ENCODE measurements at places on chromosomes 2 and 18.

- H3K27ac ChIP-seq = no peak overlapping the region
- no peak for DNase-seq
- no peaks in the 10 kb centered on the region for H3K36me3 ChIP-seq
- H3K4me1 ChIP-seq = no peaks in the 10 kb centered on the region
- no peak overlapping the region for H3K4me3 ChIP-seq
Measured at GRCh38 chr2:188570370-188570769, 278.7 kb downstream of the GULP1 start.

GRCh38 chr2:178233428-178233827 is 39.1 kb downstream of the OSBPL6 start:
- H3K4me1 ChIP-seq = no peaks in the 10 kb centered on the region
- no peak overlapping the region for H3K27ac ChIP-seq
- no peak for DNase-seq
- H3K36me3 ChIP-seq = no peaks in the 10 kb centered on the region

- H3K4me1 ChIP-seq = no peaks in the 10 kb centered on the region
- no peak overlapping the region for H3K4me3 ChIP-seq
- no peaks in the 10 kb centered on the region for H3K27me3 ChIP-seq
Measured at GRCh38 chr2:46045888-46046287, 251.3 kb upstream of the EPAS1 start.

DNA sequence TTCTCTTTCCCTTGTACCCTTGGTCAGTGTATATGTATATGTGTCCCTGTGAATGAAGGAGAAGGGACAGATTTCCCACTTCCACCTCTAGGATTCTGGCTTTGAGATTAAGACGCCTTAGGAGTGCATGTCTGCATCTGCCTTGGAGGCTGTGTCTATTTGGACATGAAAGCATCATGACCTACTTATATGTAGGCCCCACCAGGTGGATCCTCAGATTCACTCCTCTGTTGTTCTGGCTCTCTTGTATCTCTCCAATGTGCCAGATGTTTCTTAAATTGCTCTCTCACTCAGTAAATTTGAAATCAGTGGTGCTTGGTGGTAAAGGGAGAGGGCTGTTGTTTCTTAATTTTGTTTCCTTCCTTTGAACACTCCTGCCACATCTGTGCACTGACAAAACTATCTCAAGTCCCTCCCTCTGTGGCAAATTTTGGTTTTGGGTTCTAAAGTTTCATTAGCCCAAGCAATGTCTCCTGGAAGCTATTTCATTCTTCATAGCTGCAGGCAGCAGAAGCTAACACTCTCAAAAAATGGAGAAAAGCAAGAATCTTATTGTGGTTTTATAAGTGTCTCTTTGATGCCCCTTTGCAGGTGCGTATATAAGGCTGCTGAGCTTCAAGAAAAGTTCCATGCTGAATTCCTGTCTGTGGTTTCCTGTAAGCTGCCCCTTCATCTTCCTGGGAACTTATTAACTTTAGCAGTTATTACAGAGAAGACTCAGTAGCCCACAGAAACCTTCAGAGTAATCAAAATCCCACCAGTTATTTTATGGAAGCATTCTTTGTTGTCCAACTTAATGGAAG is 179.7 kb upstream of the SETBP1 start:
- no peak overlapping the region for H3K27ac ChIP-seq
- no peaks in the 10 kb centered on the region for H3K36me3 ChIP-seq
- H3K27me3 ChIP-seq = no peaks in the 10 kb centered on the region
- DNase-seq = no peak
- H3K4me1 ChIP-seq = no peaks in the 10 kb centered on the region

DNA sequence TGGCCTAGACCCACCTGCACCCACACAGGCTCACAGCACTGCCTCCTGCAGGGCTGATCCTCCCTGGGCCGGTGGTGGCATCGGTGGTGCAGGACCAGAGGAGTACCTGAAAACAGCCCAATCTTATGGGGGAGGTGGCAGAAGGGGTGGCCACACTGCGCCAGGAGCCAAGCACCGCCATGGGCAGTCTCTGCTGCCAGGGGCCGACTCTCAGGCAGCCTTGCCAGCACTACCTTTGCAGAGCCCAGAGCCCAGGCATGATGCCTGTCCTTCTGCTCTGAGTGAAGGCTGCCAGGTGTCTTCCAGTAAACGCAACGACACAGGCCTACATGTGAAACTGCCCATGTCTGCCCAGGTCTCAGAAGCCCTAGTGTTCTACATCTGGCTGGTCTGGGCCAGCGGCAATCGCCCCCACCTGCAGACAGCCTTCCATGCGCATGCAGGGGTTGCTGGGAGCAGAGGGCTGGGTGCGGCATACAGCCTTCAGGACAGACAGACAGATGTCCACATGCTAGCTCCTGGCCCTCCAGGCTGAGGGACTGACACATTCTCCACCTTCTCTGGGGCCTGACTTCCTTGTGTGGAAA is 6.8 kb downstream of the HS6ST1 start:
- no peak for DNase-seq
- H3K4me3 ChIP-seq = no peak overlapping the region
- H3K4me1 ChIP-seq = peaks cover 2% of the 10 kb centered on the region
- no peaks in the 10 kb centered on the region for H3K36me3 ChIP-seq
- no peak overlapping the region for H3K27ac ChIP-seq

DNA sequence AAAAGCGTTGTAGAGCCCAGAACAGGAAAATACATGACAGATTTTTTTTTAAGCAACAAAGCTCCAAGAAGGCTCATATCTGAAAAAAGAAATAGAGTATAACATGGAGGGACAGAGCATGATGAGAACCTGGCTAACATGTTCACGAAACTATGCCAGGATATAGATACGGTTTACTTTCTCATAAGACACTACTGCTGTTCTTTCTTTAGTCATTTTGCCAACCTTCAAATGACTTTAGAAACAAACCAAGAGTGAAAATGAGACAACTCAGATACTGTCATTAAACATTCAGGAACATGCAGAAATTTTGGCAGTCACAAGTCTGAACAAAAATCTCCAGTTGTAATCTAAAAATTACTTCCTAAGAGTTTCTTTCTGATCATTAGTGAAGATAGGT is 14.3 kb downstream of the LPIN2 start:
- H3K36me3 ChIP-seq = no peaks in the 10 kb centered on the region
- no peaks in the 10 kb centered on the region for H3K4me1 ChIP-seq
- DNase-seq = no peak
- peak overlapping the region; percentile 49 for H3K27ac ChIP-seq
- H3K4me3 ChIP-seq = no peak overlapping the region
- H3K27me3 ChIP-seq = no peaks in the 10 kb centered on the region

DNA sequence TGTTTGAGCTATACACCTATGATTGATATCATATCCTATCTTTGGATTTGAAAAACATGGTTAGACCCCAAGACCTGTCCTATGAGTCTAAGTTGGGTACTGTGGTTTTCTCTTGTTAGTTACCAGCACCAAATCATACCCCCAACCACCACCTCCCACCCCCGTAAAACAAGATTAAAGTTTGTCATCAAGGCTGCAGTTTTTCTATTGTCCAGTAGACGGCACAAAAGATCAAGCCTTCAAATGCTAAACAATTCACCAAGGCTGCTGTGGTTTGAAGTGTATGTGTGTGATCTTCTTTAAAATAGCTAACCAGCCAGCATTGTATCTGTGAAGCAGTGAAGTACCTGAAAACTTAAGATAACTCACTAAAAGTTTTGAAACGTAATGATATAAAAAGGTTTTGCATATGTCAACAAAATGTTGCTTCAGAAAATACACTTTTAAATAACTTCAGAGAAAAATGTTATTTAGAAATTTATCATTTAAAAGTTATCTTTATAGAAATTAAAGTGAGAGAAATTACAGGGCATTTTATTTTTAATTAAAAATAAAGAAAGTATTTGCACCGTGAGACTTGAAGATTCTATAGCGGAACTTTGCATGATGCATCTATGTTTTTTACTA is 5.8 kb upstream of the MEIS1 start:
- H3K4me1 ChIP-seq = no peaks in the 10 kb centered on the region
- H3K27ac ChIP-seq = peak overlapping the region; percentile 100
- no peaks in the 10 kb centered on the region for H3K27me3 ChIP-seq
- peak; percentile 50 for DNase-seq
- H3K36me3 ChIP-seq = no peaks in the 10 kb centered on the region
- H3K4me3 ChIP-seq = no peak overlapping the region

- no peak overlapping the region for H3K27ac ChIP-seq
- no peak for DNase-seq
- H3K4me3 ChIP-seq = no peak overlapping the region
- no peaks in the 10 kb centered on the region for H3K27me3 ChIP-seq
Measured at GRCh38 chr2:119753041-119753929, 6.4 kb upstream of the PTPN4 start.

DNA sequence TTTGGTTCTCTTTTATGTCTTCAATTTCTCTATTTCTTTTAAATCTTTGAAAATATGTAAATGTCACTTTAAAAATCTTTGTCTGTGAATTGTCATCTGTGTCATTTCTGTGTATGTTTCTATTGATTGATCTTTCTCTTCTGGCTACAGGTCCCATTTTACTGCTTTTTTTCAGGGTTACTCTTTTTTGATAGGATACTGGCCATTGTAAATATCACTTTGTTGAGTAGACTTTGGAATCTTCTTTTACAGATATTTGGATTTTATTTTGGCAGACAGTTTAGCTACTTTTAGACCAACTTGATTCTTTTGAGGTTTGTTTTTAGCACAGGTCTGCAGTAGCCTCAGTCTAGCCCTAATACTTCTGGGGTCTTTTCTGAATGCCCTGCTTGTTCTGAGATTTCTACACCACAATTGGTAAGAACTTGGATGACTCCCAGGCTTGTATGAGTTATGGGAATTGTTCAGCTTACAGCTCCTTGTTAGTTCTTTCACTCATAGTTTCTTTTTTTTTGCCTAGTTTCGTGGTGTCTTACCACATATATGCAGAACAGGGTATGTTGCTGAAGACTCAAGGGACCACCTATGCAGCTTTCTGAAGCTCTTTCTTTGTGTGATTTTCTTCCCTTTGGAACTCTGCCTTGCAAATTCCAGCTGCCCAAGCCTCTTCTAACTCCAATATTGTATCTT is 122.2 kb downstream of the QPCT start:
- no peak overlapping the region for H3K27ac ChIP-seq
- no peak overlapping the region for H3K4me3 ChIP-seq
- no peaks in the 10 kb centered on the region for H3K36me3 ChIP-seq

DNA sequence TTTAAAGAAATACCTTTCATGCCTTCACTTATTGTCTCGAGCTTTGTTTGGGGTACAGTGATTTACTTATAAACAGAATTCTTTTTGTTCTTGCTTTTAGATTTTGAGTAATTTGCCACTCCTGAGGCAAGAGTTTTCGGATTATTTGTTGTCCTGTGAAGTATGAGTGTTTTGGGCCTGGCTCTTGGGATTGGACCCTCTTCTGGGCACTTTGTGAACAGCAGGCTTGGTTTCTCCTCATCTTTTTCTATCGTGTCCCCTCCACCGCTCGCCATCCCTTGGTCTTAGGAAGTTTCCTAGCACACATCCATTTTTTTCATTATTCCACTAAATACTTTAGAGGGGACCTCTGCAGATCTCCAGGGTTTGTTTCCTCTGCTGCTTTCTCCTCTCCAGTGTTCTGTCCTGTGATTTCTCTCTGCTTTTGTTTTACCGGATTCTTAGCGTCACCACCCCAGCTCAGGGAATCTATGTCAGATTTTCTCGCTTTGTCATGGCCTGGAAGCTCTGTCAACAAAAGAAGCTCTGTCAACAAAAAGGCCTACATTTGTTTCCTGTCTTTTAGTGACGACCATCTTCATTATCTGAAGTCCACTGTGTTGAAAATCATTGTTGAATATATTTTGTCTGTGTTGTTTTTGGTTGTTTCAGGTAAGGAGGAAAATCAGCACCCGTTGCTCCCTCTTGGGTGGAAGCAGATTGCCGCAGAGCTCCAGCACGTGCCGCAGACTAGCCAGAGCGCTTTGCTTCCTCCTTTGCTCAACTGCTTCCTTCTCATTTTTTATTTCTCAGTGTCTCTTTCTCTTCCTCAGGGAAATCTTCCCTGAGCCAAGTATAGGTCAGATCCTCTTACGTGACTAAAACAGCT is 27.8 kb downstream of the ANKRD62 start:
- no peak for DNase-seq
- no peaks in the 10 kb centered on the region for H3K27me3 ChIP-seq
- no peaks in the 10 kb centered on the region for H3K36me3 ChIP-seq
- no peak overlapping the region for H3K4me3 ChIP-seq
- no peaks in the 10 kb centered on the region for H3K4me1 ChIP-seq

DNA sequence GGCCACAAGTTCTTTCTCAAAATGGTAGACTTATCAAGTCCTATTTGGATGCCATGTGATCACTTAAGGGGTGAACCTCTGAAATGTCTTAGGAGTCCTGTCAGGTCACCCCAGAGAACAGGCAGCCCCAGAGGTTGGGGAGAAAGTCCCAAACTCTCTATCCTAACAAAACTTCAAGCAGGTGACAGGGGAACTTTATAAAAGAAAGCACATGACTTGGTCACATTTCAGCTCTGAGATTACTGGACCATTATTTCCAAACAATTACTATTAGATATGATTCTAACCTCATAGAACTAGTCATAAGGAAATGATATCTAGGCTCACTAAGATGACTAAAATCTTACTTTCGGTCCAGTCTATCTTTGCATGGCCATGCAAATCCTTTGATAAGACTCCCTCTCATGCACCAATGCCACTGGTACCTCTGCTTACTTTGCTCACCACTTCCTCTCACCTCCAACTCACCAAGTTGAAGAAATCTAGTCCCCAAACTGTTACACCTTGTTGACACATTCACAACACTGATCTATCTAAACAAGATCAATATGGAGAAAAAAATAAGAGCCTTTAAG is 107.0 kb downstream of the GALNT14 start:
- H3K4me1 ChIP-seq = no peaks in the 10 kb centered on the region
- H3K36me3 ChIP-seq = no peaks in the 10 kb centered on the region
- no peak for DNase-seq
- no peak overlapping the region for H3K27ac ChIP-seq

GRCh38 chr2:191049728-191050639 is 36.0 kb upstream of the STAT1 start:
- DNase-seq = no peak
- H3K4me1 ChIP-seq = no peaks in the 10 kb centered on the region
- H3K27ac ChIP-seq = no peak overlapping the region
- H3K36me3 ChIP-seq = no peaks in the 10 kb centered on the region
- no peak overlapping the region for H3K4me3 ChIP-seq
- no peaks in the 10 kb centered on the region for H3K27me3 ChIP-seq

DNA sequence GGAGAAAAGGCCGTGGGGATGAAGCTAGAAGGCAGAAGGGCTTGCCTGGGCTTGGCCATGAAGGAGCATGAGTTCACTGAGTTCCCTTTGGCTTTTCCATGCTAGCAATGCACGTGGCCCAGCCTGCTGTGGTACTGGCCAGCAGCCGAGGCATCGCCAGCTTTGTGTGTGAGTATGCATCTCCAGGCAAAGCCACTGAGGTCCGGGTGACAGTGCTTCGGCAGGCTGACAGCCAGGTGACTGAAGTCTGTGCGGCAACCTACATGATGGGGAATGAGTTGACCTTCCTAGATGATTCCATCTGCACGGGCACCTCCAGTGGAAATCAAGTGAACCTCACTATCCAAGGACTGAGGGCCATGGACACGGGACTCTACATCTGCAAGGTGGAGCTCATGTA is 2.9 kb downstream of the CTLA4 start:
- H3K36me3 ChIP-seq = no peaks in the 10 kb centered on the region
- H3K27me3 ChIP-seq = no peaks in the 10 kb centered on the region
- no peak overlapping the region for H3K27ac ChIP-seq
- no peak for DNase-seq
- H3K4me3 ChIP-seq = no peak overlapping the region

GRCh38 chr18:12317664-12318333 is 9.8 kb downstream of the TUBB6 start:
- no peaks in the 10 kb centered on the region for H3K36me3 ChIP-seq
- H3K4me1 ChIP-seq = peaks cover 9% of the 10 kb centered on the region
- peak overlapping the region; percentile 58 for H3K27ac ChIP-seq
- H3K4me3 ChIP-seq = no peak overlapping the region
- H3K27me3 ChIP-seq = no peaks in the 10 kb centered on the region
- no peak for DNase-seq

Measured in uterus (tissue), 4 donors.